ENCODE measurements at places on chromosomes 5 and 9. TPM values are rescaled to one million over a fixed set of nuclear protein-coding genes. Genes with fewer than 3 reads are reported as not detected.

DNA sequence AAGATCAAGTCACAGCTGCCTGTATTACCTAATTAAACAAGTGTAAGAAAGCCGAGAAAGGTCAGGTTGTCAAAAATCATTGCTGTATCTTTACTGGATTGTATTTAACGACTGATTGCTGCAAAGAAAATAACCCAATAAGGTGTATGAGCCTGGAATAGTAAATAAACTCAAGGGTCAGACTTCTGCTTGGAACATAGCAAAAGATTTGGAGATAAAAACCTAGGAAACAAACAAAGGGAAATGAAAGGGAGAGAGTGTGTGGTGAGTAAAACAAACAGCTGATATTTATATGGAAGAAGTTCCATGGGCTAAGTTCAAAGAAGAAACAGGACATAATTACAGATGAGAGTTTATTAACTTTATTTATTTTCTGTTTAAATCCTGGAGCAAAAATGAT, 354.0 kb downstream of the TLR4 start:
- no peak for ATAC-seq

GRCh38 chr5:143064218-143064641, 294.1 kb downstream of the ARHGAP26 start:
- no peak for ATAC-seq

DNA sequence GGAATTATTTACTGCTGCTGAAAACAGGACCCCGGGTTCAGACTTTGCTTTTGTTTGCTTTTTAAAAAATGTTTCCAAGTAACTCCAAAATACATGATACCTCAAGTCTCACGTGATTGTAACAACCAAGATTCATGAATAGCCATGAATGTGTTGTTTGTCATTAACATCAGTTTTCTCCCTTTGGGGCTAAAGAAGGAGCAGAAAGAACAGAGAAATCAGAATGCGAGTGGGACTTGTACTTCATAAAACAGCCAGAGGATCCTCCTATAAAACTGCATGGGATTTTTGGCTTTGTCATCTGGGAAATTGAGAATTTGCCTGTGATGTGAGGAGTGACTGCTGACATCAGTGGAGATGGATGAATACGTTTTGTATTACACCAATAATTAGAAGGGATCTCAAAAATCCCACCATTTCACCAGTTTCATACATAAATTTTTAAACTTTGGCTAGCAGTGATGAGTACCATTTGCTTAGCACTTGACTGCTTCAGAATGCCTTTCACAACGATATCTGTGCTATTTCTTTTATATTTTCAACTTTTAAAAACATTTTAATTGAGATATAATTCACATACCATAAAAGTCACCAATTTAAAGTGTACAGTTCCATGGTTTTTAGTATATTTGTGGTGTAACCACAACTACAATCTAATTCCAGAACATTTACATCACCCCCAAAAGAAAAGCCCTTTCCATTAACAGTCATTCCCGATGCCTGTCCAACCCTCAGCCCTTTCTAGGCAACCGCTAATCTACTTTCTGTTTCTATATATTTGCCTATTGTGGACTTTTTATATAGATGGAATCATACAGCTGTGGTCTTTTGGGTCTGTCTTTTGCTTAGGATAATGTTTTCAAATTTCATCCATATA, 126.9 kb upstream of the ANKRD55 start:
- no peak for ATAC-seq

DNA sequence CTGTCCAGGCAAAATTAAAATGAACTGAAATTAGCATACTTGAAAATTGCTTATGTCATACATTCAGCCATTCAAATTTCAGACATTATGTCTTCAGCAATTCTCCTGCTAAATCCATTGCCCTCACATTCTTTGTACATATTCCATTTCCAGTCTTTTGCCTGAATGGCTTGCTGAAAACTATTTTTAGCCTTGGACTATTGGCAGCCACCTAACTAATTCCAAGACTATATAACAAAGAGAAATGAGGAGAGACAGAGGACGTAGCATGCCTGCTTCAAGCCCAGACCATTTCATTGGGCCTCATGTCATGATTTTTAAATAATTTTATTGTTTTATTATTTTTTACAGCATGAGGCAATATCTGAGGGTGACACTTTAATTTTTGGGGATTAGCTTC, 100.3 kb downstream of the MRPS30 start:
- ATAC-seq = no peak

DNA sequence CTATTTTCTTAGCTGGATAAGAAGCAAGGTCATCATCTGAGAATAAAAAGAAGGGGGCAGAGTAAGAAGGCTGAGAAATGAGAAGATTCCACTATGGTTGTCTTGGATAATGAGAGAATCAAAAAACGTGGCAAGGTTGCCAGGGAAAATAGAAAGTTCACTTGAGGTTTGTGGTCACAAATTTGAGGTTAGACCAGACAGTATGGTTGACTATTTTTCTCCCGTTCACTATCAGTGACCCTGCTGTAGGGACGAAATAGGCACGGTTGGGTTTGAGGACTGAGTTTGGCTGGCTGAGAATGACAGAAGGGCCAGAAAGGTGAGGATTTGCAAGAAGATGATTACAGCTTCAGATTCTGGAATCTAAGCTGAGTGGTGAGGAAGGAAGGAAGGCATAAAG, 266.0 kb upstream of the ZNF462 start:
- no peak for ATAC-seq

DNA sequence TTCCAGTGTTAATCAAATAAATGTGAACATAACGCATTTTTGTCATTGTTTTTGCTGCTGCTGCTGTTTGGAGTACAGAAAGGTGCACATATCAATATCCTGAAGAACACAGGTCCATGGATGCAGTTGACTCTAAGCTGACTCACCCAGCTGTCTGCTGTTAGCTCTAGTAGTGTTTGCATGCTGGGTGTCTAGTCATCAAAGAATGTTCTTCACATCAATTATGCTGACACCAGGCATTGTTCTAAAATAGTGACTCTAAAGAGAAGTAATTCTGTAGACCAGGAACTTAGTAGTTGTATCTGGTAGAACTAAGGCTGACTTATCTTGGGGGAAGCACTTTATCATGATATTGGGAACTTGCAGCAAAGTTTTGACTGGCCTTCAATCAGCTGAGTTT, 55.7 kb upstream of the DPYSL3 start:
- ATAC-seq = no peak

Gene TSSK1B
- not detected for total RNA-seq

Gene GOLPH3
- 144 TPM for total RNA-seq

Gene FKBP15
- 22.5 TPM for total RNA-seq
